NCI-H1436 treated with DMSO at 0.1 percent for 48 hours (cell line): ENCODE measurements at places on chromosomes 11 and 22.

- DNase-seq = peak; percentile 29
Measured at GRCh38 chr22:30196141-30196879, 50.2 kb downstream of the LIF start.

- DNase-seq = no peak
Measured at GRCh38 chr11:115290479-115290878, 213.7 kb downstream of the CADM1 start.

DNA sequence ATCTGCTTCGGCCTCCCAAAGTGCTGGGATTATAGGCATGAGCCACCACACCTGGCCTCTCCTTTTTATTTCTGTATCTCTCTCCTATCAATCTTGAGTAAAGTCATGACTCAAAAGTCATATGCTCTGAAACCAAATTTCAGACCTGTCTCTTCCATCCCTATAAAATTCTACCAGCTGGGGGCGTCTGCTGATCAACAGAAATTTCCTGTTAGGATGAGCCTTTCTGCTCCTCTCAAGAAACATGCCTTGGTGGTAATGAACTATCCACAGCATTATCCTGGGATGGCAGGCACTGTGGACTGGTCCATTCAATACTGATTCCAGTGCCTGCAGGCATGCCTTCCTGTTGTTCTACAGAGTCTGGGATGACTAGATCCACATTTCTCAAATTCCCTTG lies 472.6 kb downstream of the NELL1 start:
- DNase-seq = no peak

- no peak for DNase-seq
Measured at GRCh38 chr11:396948-397548, 3.0 kb downstream of the PKP3 start.

DNA sequence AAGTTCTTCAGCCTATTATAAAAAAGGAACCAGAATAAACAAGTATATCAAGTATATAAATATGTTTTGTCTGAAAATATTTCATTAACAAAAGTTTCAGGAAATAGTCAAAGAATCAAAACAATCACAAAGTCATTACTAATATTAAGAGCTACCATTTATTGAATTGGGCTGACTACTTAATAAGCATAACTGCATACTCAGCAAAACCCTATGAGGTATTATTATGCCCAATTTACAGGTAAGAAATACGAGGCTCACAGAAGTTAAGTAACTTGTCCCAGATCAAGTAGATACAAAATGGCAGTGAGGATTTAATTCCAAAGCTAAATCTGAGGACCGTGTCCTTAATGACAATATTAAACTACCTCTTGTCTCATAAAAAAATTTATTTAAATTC lies 52.2 kb downstream of the EIF3M start:
- DNase-seq = no peak

DNA sequence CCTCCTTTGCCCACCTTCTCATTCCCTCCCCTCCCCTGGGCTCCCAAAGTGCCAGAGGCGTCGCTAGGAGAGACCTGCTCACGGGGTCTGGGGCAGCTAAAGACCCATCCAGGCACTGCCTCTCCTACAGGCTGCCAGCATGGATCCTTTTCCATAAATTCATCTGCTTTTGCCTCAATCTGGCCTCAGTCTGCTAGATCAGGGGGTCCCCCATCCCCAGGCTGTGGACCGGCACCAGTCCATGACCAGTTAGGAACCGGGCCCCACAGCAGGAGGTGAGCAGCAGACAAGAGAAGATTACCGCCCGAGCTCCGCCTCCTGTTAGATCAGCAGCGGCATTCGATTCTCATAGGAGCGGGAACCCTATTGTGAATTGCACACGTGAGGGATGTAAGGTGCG lies 12.3 kb downstream of the LTO1 start:
- no peak for DNase-seq

- no peak for DNase-seq
Measured at GRCh38 chr11:125941619-125942611, 3.9 kb upstream of the VSIG10L2 start.

DNA sequence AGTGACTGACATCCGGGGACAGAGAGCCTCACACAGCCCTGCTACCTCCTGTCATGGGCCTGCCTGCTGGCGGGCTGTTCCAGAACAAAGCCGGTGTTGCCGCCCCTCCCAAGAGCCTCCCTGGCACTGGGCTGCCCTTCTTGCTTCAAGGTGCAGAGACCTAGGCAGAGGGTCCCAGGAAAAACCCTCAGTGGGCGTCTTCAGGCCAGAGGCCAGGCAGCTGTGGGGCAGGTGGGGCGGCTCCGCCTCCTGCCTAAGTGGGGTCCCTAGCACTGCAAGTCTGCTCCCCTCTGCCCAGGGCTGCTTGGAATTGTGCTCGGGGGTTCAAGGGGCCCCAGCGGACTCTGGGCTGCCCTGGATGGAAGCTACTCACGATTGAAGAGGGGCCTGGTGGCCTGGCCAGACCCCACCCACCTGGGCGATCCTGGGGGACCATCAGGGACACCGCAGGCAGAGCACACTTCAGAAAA lies 20.4 kb upstream of the GNB1L start:
- no peak for DNase-seq

- no peak for DNase-seq
Measured at GRCh38 chr11:74739546-74740270, 8.5 kb upstream of the CHRDL2 start.

DNA sequence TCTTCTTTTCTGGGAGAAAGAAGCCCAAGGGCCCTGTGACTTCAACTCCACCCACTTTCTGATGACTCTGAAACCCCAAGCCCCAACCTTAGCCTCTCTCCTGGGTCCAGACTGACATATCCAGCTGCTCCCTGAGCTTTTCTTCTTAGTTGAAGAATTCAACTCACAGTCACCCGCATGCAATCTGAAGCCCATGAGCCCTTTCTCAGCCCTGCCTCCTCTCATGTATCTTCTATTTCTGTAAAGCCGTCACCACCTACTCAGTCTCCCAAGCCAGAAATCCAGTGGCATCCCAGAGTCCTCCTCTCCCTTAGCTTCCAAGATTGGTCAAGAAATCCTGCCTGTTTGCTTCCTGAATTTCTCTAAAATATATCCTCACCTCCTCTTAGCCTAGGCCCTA lies 7.1 kb upstream of the TMA7B start:
- DNase-seq = no peak

- no peak for DNase-seq
Measured at GRCh38 chr22:46788441-46789172, 26.2 kb downstream of the TBC1D22A start.

GRCh38 chr11:99383648-99384245 lies 363.0 kb downstream of the CNTN5 start:
- no peak for DNase-seq

DNA sequence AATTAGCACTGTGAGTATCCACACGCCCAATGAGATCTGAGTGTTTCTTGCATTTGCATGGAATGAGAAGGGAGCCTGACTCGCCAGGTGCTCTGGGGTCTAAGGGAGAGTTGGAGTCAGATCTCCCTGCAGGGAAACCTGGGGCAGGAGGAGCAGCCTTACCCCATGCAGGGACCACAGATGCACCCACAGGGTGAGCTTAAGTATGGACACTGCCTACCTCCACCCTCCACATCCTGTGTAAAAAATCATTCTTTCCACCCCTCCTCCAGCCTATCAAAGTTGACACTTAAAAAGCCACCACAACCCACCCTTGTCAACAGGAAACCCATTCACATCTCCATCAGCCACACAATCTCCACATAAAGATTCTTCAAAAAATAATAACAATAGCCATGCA lies 67.0 kb upstream of the IGLL5 start:
- no peak for DNase-seq
